ENCODE measurements at places on chromosomes 3 and 15.

- no peak for DNase-seq
Observed at GRCh38 chr15:62588938-62589670, 424.0 kb upstream of the C2CD4B start.

GRCh38 chr15:65801229-65801805 lies 9.2 kb upstream of the DENND4A start:
- DNase-seq, result no peak

DNA sequence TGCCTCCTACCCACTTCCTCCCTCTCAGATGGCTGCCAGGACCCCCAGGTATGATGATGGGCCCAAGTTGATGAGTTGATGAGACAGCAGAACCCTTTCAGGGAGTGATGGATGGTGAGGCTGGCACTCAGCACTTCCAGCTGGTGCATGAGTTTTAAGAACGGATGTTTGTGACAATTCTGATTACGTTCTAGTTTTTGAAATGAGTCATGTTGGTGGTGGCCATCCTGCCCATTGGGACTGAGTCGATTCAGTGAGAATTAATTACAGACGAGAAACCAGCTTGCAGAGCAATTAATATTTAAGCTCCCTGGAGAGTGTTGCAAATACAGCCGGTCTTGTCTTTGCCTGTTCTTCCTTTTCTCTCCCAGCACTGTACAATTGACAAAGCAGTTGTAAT lies 56.9 kb upstream of the NR2C2 start:
- no peak for DNase-seq

GRCh38 chr3:79872483-79872882 lies 104.7 kb upstream of the ROBO1 start:
- DNase-seq, result no peak

DNA sequence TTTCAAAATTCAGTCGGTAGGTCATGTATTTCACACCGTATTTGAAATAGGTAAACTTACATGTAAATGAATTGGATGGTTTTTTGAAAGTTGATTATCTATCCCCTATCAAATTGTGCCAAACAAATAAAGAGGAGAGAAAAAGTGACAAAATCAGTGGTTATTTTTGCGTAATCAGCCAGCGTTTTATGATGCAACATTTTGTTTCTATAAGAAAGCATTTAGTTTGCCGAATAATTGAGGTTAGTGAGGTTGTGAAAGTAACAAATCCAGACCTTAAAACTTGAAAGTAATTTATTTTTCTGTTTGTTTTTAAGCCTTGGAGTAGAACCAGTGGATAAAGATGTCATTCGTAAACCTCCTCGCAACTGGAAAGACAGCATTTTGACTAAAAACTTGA lies 29.3 kb downstream of the ASTE1 start:
- no peak for DNase-seq

DNA sequence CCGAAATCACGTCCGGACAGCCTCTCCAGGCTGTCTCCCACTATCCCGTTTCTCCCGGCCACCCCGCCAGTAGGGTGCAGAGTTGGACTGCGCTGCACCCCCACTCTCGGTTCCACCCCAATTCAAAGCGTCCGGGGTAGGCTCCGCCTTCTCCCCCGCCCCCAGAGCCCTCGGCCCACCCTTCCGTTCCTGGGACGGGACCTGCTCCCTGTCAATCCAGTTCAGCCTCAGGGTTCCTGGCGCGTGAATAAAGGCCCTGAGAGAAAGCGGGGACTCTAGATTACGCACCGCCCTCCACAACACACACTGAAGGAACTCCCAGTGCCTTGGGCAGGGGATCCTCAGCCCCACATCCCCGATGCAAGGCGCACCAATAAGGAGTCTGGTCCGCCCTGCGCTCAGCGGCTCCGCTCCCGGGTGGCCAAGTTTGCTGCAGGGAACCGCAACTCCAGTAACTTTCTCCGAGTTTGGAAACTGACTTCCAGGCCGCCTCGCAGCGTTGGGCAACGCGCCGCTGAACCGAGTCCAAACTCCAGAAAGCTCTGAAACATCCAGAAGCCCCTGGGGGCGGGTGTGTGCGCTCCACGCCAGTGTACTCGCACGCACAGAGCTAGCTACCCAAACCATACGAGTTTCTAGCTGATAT lies 1.9 kb downstream of the ADAMTS9 start:
- DNase-seq, result no peak

DNA sequence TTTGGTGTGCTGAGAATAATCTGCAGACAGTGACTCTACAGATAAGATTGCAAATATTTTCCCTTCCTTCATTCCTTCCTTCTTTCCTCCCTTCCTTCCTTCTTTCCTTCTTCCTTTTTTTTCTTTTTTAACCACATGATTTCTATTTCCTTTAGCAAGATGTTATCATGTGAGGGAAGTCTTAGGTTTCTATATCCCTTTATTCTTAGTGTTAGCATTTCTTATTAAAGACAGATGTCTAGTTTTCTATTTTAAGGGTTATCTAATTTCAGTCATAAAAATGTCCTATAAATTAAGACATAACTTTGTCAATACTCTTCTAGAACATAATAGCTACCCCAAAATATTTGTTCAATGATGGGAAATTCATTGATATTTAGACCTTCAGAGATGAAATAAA lies 470.9 kb downstream of the LPP start:
- no peak for DNase-seq

GRCh38 chr15:45186771-45187577 lies 792 bp downstream of the SHF start:
- DNase-seq, result no peak

DNA sequence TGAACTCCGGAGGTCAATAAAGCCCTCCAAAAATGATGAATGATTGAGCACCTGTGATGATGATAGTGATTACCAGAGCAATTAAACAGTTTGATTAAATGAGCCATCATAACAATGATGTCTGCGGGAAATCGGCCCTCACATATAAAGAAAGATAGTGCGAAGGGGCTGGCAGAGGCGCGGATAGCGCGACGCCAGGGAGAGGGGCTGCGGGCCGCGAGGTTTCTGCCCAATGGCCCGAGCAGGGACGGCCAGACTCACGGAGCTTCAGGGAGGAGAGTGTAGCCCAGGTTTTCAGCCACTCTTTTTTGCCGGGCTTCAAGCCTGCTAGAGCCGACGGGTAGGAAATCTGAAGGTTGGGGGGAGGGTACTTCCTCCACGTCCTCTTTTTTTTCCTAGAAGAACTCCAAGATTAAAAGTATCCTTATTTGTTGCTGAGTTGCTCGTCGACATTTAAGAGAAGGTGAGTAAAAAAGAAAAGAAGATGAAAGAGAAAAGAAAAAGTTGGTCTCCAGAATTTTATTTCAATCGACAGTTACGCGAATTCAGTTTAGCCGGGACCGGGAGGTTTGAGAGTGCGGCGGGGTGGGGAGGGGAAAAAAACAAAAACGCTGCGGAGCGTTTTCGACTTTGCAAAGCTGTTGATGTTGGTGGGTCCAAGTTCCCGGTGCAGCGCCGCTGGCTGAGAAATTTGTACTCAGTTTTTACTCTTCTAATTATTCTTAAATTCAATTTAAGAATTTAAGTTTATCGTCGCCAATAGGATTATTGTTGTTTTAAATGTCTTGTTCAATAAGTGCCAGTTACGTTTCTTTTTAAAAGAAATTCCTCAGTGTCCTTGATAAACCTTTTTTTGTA lies 2.2 kb upstream of the MEIS2 start:
- no peak for DNase-seq

DNA sequence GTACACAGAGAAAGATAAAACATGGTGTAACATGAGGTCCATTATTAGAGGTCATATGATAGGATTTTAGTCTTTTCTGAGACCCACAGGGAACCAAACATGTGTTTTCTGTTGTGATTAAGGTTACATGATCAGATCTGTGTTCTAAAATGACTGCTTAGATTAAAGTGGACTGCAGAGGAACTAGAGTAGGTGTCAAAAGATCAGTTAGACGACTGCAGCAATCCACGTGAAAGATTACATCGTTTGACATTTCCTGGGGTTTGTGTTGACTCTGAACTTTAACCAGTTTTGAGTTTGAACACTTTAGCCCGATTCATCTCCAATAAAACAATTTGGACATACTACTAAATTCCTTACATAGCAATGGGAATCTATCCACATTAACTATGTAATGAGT lies 5.1 kb downstream of the MIX23 start:
- DNase-seq, result no peak

DNA sequence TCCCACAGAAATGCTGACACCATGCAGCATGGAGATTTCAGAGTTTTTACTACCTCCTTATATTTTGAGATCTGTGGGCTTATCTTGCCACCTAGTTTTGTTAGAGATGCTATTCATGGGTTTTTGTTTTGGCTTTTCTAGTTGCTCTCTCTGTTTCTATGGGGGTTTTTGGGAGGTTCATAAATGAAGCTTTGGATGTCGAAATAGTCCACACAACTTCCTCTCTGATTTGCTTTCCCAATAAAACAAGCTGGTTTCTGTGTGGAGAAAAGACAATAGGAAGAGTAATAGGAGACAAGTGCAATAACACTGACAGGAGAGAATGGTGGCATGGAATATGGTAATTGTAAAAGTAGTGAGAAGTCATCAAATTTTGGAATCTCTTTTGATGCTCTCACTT lies 106.8 kb upstream of the GPR149 start:
- DNase-seq, result no peak

DNA sequence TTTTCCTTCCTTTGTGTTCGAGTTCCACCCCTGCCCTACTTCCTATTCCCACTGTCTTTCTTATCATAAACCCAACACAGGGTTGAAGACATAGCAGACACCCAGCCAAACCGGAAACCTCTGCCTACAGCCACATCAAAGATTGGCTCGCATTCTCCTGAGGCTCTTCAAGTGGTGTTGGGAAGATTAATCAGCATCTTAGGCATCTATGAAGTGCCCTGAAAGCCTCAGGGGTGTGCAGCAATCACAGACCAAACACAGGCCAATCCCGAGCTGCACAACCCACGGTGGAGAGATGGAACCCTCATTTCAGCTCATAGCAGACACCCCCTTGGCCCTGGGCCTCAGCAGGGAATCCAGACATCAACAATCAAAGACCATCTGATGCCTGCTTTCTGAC lies 255.9 kb downstream of the XXYLT1 start:
- no peak for DNase-seq

GRCh38 chr3:178669022-178669601 lies 132.9 kb downstream of the KCNMB2 start:
- DNase-seq, result no peak

- no peak for DNase-seq
Observed at GRCh38 chr3:38306941-38307340, 24.8 kb downstream of the SLC22A14 start.

DNA sequence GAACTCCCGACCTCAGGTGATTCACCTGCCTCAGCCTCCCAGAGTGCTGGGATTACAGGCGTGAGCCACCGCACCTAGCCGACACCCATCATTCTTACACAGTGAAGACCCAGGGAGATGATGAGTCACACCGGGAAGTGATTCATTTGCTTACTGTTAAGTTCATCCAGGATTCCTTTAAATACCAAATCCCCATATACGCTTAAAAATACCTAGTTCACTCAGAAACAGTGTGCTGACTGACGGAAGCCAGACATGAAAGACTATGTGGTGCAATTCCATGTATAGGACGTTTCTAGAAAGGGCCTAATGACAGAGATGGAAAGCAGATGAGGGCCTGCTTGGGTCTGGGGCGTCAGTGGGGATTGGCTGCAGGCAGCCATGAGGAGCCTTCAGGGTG lies 75.2 kb downstream of the APBA2 start:
- DNase-seq, result no peak

GRCh38 chr3:61778095-61778494 lies 216.7 kb downstream of the PTPRG start:
- no peak for DNase-seq

DNA sequence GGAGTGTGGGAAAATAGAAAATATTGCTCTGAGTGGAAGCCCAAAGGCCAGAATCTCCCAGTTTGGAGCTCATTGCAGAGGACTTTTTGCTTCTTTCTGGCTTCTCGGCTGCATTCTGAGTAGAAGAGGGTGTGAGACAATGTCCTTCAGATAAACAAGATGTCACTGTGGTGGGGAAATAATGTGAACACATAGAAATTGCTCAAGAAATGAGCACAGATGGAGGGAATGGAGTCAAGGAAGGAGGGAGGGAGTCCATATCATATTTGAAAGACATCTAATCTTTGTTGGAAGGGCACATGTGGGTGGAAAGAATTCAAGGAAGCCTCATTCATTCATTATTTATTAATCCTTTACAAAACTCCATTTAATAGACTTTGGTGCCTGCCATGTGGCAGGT lies 145.3 kb downstream of the FAM43A start:
- DNase-seq, result no peak

GRCh38 chr15:65887565-65887964 lies 18.3 kb downstream of the RAB11A start:
- DNase-seq, result peak; percentile 55

- DNase-seq, result no peak
Observed at GRCh38 chr15:73139744-73140553, 87.7 kb downstream of the NEO1 start.

DNA sequence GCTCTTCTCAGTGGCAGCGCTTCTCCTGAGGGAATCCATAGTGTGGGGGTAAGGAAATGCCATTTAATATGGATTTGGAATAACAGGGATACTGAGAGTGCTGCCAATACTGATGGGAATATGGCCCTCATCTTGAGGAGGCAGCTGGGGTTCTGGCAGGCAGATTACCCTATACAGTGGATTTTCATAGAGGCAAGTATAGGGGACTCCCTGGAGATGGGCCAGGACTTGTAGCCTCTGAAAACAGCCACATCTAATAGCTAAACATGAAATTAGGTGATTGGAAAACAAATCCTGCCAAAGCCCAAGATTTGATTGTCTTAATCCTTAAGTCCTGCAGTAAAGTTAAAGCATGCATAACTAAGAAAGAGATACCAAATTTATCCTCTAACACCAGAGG lies 30.9 kb downstream of the DPH3 start:
- no peak for DNase-seq

GRCh38 chr15:89130201-89130600 lies 41.9 kb downstream of the ABHD2 start:
- no peak for DNase-seq

DNA sequence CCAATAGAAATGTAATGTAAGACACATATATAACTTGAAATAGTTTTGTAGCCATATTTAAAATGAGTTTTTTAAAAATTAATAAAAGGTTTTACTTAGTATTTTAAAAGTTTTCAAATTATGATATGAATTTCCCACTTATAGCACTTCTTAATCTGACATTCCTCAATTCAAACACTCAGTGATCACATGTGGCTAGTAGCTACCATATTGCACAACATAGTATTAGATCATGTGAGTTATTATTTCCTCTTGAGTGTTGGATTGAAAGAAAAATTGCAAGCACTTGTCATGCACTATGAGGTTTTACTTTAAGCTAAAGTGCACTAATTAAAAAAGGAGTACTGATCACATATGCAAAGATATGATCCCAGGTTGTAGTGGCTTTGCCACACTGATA lies 453.4 kb upstream of the ROBO2 start:
- no peak for DNase-seq

GRCh38 chr15:69713726-69714559 lies 261.3 kb downstream of the RPLP1 start:
- peak; percentile 74 for DNase-seq
